ENCODE measurements at places on chromosomes 1 and 21. TPM values are rescaled to one million over a fixed set of nuclear protein-coding genes. Genes with fewer than 3 reads are reported as not detected.

Gene CELA2A
- polyA plus RNA-seq: not detected

Gene KRTAP12-2
- polyA plus RNA-seq: not detected

Gene MACF1
- polyA plus RNA-seq: 58.1 TPM

Gene OVAAL
- not detected for polyA plus RNA-seq

Gene SIK1
- polyA plus RNA-seq: 0.19 TPM

Gene GBP4
- polyA plus RNA-seq: 3.0 TPM

Gene CHIT1
- 0.42 TPM for polyA plus RNA-seq

Gene SAMD13
- 1.1 TPM for polyA plus RNA-seq

Gene TNFSF4
- 15.9 TPM for polyA plus RNA-seq

Gene OR2L13
- not detected for polyA plus RNA-seq

DNA sequence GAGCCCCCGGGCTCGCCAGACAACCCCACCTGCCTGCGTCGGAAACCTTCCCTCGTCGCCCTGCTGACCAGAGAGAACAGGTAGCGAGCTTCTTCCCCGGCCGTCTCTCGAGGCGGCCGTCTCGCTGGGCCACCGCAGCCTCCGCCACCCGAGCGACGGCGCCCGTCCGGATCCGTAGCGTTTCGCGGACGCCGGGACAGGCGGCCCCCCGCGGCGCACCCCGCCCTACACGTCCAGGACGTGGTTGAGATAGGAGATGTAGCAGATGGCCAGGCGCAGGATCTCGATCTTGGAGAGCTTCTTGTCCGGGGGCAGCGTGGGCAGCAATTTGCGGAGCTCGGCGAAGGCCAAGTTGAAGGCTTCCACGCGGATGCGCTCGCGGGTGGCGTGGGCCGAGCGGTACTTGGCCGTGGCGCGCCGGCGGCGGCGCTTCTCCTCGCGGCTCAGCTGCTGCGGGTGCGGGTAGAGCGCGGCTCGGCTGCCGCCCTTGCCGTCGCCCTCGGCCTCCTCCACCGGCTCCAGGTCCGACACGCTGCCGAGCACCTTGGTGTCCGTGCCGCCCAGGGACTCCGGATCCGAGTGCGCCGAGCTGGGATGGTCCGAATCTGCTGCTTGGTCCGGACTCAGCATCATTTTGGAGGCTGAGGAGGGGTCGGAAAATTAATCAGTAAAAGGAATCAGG lies 3.0 kb downstream of the NHLH2 start:
- no peak for DNase-seq

DNA sequence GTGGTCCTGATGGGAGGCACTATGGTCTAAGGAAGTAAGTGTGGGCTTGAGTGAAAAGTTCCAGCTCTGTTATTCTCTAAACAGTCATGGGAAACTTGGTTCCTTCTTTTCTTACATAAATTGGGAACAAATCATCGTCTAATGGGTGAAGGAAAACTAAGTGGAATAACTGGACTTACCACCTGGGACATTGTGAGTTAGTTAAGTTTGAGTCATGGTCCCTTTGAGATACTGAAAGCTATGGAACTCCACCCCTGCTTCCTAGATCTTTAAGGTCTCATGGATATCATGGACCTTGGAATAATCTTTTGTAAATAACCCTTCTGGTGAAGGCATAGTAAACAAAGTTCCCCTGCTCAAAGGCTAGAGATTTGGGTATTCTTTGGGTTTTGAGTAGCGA lies 16.1 kb upstream of the TXLNA start:
- DNase-seq: no peak

- no peak for DNase-seq
These were observed 120.5 kb downstream of the LRRC7 start for GRCh38 chr1:69688193-69688592.

DNA sequence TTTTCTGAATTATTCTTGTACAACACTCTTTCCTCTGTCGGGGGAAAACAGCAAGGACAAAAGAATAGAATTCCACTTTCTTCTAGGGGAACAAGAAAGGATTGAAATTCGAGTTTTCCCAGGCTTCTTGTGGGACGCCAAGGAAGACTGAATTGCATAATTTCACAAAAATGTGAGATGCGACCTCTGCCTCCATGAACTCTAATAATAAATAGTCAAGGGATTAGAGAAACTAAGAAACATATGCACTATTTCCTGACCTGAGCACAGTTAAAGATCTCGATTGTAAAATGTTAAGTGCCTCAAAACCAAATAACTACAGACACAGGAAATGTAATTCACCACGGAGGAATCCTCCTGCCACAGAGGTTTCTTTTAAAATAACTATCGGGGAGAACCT lies 117.3 kb upstream of the MARK1 start:
- DNase-seq: no peak

- no peak for DNase-seq
These were observed 33.6 kb downstream of the CD55 start for GRCh38 chr1:207355060-207355459.

GRCh38 chr21:15277466-15277865 lies 212.7 kb upstream of the NRIP1 start:
- DNase-seq: no peak

- DNase-seq: no peak
These were observed 19.7 kb downstream of the RCC2 start for GRCh38 chr1:17419626-17420328.

DNA sequence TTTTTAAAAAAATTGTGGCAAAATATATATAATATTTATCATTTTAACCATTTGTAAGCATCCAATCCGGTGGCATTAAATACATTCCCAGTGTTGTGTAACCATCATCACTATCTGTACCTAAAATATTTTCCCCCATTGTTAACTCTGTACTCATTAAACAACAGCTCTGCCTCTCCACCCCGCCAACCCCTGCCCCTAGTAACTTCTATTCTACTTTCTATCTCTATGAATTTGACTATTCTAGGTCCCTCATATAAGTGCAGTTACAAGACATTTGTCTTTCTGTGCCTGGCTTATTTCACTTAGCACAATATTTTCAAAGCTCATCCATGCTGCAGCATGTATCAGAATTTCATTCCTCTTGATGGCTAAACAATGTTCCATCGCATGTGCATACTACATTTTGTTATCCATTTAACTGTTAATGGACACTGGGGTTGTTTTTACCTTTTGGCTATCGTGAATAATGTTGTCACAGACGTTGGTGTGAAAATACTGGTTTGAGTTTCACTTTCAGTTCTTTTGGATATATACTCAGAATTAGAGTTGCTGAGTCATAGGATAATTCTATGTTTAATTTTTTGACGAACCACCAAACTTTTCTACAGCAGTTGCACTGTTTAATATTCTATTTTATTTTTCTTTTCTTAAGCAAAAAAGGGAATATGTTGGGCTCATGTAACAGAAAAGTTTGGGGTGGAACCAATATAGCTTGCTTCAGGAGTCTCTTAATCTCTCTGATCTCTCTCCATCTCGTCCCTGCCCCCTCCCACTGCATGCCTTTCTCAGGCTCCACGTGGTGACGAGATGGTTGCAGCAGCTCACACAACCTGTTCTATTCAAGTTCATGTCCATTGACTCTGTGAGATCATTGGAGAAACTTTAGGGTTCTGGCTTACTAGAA lies 25.2 kb upstream of the RCAN1 start:
- DNase-seq: peak; percentile 66

- DNase-seq: no peak
These were observed 299.1 kb upstream of the NRIP1 start for GRCh38 chr21:15363921-15364320.

- DNase-seq: peak; percentile 66
These were observed 2.1 kb upstream of the KLHDC9 start for GRCh38 chr1:161096015-161096414.

GRCh38 chr1:43572084-43572483 lies 41.4 kb downstream of the PTPRF start:
- no peak for DNase-seq

GRCh38 chr1:211345719-211346118 lies 19.1 kb downstream of the TRAF5 start:
- no peak for DNase-seq

- no peak for DNase-seq
These were observed 41.9 kb downstream of the MAB21L3 start for GRCh38 chr1:116152950-116153691.

Data from GM12878 (cell line).